ENCODE measurements at places on chromosomes 5 and 9.

DNA sequence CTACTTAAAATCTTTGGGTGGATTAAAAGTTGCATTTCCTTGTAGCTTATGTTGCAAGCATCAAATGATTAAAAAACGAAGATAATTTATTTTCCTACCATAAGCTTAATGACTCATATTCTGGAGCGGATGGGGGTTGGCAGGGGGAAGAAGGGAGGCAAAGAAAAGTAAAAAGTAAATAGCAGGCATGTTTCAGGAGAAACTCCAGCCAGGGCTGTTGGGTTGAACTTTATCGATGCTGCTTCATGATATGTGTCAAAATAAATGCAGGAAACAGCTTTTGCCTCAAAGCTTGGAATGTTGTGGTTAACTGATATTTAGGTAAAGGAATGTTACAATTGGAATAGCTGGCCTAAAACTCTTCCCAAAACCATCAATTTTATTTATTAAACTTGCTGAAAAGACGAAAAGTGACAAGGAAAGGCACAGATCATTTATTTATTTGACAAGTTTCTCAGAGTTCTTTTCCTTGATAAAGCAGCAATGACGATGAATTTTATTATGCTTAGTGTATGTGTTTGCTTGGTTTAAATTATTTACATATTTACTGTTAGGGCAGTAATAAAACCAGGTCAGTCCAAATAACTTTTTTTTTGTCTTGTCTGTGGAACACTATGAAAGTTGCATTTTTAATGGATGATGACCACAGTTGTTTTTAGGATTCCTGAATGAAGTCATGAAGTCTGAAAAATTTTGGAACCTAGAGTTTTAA is 177.9 kb downstream of the PCSK1 start:
- DNase-seq = no peak

DNA sequence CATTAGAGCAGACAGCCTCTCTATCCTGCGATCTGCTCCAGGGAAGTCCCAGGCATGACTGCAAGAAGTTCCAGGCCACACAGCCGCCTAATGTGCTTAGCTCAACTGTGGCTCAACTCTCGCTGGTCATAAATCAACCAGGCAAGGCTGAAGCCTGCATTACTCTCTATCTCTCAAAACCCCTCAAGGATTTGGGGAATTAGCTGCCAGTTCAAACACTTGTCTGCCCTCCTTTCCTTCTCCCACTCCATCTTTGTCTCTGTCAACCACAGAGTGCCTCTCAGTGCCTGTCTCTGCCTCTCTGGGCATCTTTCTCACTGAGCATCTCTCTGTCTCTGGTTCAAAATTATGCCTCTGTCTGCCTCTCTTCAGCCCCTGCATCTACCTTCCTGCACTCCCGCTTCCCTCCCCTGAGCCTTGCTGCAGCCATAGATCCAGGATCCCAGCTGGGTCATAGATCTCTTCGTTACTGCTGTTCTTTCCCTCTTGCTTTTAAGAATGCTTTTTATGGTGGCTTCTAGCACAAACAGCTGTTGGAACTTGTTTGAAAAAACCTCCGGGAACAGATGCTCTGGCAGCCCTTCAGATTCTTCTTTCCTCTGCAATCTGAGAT is 27.9 kb upstream of the GALNT10 start:
- DNase-seq = no peak

- no peak for DNase-seq
These were observed 91.5 kb upstream of the TUT7 start for GRCh38 chr9:86445671-86446070.

DNA sequence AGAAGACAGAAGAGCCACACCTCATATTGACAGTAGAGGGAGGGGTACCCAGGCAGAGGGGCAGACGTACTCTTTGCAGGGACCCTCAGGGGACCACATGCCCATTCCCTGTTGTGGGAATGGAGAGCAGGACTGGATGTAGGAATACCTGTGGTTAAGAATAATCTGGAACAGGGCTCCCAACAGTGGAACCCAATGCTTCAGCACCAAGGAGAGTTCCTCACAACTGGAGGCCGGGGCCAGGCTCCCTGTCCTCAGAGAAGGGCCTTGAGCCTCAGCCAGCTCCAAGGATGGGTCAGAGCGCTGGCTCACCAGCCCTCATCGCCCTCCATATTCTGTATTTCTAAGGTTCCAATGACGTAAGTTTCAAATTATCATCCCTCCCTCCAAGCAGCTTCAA is 7.4 kb upstream of the SHC3 start:
- DNase-seq = no peak

- DNase-seq = no peak
These were observed 174.8 kb downstream of the OLFM1 start for GRCh38 chr9:135262248-135262647.

GRCh38 chr5:19547640-19548039 is 440.4 kb downstream of the CDH18 start:
- DNase-seq = no peak

- DNase-seq = no peak
These were observed 13.5 kb downstream of the ZNF79 start for GRCh38 chr9:127437497-127438264.

DNA sequence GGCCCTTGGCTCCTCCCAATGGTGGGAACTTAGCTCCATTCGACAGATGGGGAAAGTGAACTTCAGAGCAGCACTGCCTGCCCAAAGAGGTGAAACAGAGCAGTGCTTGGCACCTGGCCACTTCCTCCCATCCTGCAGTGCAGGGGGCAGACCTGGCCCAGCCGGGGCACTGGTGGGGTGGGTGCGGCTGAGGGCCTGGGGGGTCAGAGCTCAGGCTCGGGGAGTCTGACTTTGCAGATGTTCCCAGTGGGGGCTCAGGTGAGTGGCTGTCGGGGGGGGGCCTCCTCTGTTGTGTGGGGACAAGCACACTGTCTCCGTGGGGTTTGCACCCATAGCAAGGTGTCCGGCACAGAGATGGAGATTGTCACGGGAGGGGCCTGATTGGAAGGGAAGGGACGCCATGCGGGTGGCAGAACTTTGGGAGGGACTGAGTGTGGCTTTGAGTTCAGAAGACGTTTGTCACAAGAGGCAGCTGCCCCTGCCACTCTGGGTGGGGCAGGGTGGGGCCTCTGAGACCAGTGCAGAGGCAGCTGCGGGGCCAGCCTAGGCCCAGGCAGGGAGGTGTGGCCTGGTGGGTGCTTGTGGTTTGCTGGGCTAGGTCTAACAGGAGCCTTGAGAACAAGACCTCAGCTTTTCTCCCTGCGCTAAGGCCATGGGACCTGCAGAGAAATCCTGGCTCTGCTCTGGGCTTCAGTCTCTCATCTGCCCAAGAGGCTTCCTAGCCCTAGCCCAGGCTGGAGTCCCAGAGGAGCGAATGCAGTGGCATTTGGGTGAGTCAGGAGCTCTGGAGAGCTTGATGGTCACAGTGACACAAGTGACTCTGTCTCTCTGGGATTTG is 2.5 kb downstream of the MYMK start:
- peak; percentile 12 for DNase-seq

- no peak for DNase-seq
These were observed 265.8 kb downstream of the TENT4A start for GRCh38 chr5:6979061-6979460.

DNA sequence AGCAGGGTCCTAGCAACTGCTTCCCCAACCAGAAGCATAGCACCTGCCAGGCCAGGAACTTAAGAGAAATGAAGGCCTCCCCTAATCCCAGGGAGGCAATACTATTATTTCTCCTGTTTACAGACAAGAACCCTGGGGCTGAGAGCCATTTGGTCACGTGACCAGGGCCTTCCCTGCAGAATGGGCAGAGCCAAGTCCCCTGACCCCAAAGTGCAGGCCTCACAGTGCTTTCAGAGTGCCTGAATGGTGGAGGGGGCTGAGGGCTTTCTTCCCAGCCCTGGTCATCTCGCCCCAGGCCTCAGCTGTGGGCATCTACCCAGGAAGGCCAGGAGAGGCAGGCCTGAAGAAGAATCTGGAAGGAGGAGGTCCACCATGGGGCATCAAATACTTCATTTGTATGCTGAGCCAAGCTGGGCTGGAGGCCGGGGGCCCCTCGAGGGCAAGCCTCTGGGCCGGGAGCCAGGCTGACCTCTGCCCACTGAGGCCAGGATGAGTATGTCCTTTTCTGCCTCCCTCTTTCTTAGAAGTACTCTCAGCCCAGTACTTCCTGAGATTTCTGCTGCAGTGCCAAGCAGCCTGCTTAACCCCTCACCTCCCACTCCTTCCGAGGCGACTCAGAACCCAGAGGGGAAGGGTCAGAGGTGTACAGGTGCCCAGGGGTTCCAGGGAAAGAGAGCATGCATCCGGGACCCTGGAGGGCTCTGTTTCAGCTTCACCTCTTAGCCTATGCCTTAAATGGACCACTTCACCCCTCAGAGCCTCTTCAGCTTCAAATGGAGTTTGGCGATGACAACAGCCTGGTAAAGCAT is 18.9 kb upstream of the DUSP1 start:
- no peak for DNase-seq

DNA sequence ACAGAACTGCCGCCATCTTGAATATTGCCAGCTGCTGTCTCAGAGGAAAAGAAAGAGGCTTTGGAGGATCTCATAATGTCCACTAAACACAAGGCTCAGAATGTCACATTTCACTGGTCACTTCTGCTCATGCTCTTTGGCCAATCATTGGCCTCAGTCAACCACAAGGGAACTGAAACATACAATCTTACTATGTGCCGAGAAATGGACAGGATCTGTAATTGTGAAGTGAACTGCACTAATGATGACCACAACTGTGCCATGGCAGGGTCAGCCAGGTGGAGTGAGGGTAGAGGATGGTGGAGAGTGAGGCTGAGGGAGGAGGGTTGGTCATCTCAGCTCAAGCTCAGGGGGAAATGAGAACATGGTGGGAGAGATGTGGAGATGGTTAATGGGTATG is 32.8 kb downstream of the GDNF start:
- no peak for DNase-seq

DNA sequence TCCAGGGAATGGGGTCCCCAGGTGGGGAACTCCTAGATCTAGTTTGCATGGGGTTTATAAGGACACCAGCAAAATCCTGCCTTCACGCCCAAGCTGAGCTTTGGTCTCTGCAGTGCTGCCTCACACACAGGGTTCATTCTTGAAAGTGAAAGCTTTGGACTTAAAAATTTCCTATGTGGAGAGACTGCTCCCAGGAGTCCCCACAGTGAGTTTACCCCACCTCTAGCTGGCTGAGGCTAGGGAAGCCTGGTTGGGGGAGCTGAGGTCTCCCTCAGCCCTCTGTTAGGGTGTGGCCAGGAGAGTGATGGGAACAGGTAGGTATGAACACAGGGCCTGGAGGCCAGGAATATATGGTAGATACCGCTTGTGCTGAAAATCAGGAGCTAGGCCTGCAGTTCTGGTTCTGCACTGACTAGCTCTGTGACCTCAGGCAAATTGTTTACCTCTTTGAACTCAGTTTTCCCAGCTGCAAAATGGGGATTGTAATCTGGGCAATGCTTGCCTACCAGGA is 41.5 kb upstream of the LARP1 start:
- DNase-seq = no peak

GRCh38 chr5:105924366-105924765 is 1746.4 kb downstream of the EFNA5 start:
- no peak for DNase-seq

DNA sequence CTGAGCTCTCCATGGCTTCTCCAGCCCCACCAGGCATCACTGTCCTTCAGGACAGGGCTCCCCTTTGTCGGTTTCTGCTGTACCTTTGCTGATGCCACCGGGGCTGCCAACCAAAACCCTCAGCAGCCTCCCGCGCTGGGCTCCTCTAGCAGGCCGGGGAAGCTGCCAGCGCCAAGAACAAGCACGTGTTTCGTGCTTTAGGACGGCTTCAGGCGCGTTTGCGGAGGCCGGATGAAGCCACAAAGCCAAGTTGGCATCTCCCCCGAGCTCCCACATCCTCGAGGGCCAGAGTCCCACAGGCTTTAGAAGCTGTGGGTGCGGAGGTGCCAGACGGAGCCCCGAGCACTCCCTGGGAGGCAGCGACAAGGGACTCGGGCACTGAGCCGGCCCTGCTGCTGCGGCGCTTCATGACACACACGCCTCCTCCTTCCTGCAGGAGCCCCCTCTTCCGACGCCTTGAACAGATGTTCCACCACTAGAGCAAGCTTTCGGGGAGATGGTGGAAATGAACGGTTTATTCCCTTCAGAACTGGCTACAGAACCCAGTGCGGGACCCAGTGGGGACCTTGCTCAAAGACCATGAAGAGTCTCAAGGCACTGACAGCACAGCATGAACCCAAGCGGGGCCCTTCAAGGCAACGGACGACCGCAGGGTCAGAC is 36.7 kb downstream of the SARDH start:
- DNase-seq = no peak

DNA sequence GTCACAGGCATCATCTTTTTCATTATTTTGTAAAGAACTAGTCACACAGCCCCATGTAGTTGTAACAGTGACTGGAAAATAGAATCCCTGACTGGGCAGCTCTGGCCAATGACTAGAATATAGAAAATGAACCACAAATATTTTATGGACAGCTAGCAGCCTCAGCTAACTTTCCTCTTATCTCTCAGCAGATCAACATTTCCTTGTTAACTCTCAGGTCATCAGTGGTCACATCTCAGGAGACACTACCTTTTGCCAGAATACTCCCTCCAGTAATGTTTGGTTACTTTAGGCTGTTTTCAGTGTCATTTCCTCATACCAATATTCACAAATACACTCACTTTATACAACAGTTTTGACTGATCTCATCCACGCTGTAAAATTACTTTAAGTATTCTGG is 43.9 kb downstream of the FAM169A start:
- DNase-seq = no peak

- DNase-seq = no peak
These were observed 71.1 kb downstream of the FBXL7 start for GRCh38 chr5:15571081-15571480.

- peak; percentile 50 for DNase-seq
These were observed 384.2 kb upstream of the CDH10 start for GRCh38 chr5:25029004-25029403.

- no peak for DNase-seq
These were observed 74.4 kb downstream of the FGF18 start for GRCh38 chr5:171493646-171494393.

GRCh38 chr5:151347369-151347768 is at the start of gene SLC36A2:
Gene SLC36A2, minus strand, starts transcription at chr5:151347559. Its CDS starts 99 bp downstream, at chr5:151347460.
- no peak for DNase-seq

- no peak for DNase-seq
These were observed 14.6 kb downstream of the TMEM171 start for GRCh38 chr5:73135021-73135420.

DNA sequence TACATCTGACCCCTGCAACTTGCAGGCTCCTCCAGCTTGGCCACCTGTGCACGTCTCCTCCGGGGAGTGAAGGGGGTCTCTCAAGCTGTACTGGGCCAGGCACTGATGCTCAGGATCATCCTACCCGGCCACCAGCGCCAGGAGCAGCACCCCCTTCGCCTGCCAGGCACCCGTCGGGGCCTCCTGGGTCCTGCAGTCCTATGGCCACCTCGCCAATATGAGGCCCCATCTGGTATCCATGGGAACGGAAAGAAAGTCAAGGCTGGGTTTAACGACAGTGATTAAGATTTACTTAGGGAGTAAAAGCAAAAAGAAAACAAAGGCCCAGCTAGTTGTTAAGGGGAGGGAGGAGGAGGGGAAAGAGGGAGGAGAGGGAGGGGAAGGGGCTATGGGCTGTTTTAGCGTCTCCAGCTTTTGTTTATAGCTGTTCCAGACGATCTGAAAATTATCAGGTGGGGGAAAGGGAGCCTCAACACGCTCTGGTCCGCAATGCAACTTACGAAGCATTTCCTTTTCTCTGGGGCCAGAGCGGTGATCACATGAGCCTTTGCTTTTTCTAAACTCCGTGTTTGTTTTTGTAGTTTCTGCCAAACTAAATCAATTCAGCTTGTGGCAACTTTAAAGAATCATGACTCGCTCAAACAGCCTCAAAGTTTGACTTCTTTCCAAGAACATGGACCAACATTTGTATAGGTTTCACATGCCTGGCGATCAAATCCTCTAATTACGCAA is 132.4 kb downstream of the ROR2 start:
- DNase-seq = peak; percentile 52

- peak; percentile 13 for DNase-seq
These were observed 54.7 kb downstream of the DPYSL3 start for GRCh38 chr5:147454996-147455677.

- no peak for DNase-seq
These were observed 202.1 kb upstream of the SLC30A5 start for GRCh38 chr5:68891718-68892117.
